GM12878 (cell line): ENCODE measurements at places on chromosomes 11 and 22. TPM values are rescaled to one million over a fixed set of nuclear protein-coding genes. Genes with fewer than 3 reads are reported as not detected.

RTN4R gene
- polyA plus RNA-seq, result 0.76 and 0.89 TPM in 2 replicates

BTG4 gene
- not detected in 2 replicates for polyA plus RNA-seq

PATE2 gene
- polyA plus RNA-seq, result not detected in 2 replicates

BRSK2 gene
- not detected in 2 replicates for polyA plus RNA-seq

OSM gene
- polyA plus RNA-seq, result 0.72 and 0.79 TPM in 2 replicates

DEPDC7 gene
- 0.84 and 1.1 TPM in 2 replicates for polyA plus RNA-seq

STK33 gene
- polyA plus RNA-seq, result 23.3 and 26.7 TPM in 2 replicates

TEX12 gene
- polyA plus RNA-seq, result 0.32 and 0.68 TPM in 2 replicates

OR4A15 gene
- polyA plus RNA-seq, result not detected in 2 replicates

SCN4B gene
- 0.04 TPM in 1 of 2 replicates, not detected in the other for polyA plus RNA-seq

FGF4 gene
- polyA plus RNA-seq, result not detected in 2 replicates

C11orf97 gene
- polyA plus RNA-seq, result not detected in 2 replicates
